ENCODE measurements at places on chromosomes 2 and 18.

- no peak for DNase-seq
Observed at GRCh38 chr2:128537646-128538045, 219.0 kb upstream of the HS6ST1 start.

DNA sequence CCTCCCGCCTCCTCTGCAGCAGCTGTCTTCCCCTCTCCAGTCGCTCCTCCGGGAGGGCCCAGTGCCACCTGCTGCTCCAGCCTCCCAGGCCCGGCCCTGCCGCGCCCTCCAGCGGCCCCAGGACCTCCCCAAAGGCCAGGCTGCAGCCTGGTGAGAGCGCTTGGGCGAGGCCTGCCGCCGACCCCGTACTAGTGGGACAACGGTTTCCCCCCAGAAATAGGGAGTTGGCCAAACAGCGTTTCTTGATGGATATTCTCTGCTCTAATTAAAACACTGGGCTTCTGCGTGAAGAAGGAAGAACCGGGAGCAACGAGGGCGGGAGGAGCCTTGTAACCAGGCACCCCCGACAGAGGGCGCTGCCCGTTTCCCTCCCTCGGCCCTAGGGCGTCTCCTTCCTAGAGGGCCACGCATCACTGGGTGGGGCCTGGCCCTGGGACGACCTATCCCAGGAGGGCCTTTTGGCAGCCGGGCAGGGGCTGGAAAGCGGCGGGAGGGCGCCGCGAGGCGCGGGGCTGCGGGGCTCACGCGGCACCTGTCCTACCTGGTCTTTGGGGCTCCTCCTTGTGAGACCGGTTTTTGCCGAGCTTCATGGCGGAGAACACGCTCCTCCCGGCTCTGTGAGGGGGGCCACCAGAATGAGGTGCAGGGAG, 25.4 kb upstream of the OTOF start:
- peak; percentile 68 for DNase-seq

DNA sequence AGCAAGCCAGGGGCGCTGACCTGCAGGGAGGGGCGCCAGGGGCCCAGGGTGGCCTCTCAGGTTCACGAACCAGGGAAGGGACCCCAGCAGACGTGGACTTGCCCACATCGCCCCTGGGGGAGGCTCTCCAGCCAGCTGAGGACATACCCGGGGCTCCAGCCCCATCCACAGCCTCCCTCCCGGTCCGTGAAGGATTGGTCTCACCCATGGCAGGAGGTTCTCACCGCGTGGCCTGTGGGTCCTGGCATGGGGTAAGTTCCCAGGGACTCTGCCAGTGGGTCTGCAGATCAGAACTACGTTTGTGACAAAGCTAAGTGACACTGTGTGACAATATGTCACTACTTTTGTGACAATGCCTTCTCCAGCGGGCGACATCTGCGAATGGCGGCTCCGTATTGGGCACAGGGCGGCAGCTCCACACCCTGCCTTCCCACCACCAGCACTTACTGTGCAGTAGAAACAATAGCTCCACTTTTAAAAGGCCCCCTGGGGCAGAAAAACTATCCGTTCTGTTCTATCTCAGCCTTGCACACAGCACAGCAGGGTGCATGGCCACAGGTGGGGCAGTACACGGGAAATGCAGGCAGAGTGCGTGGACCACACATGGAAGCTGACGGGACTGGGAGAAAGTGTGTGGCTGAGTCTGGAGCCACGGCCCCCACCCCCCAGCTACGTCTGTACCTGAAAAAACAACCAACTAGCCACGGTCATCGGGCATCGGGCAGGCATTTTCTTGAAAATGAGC, 65.2 kb upstream of the CTDP1 start:
- DNase-seq, result no peak

GRCh38 chr2:20448977-20449306, 2.1 kb downstream of the RHOB start:
- DNase-seq, result no peak

DNA sequence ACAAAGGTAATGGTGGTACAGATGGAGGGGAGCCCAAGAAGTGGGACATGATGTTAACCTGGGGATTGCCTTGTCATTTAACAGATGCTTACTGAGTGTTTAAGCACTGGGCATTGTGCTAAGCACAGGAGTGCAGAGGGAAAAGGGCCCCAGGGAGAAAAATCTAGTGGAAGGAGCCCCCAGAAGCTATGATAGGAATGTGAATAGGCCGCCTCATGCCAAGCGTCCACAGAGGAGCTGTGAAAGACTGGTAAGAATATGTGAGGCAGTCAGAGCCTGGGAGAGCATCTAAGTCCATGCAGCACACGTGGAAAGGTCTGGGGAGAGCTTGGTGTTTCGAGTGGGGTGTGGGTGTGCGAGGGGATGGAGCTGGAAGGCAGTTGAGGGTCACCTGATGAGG, 5.5 kb downstream of the ZNF532 start:
- DNase-seq, result no peak

DNA sequence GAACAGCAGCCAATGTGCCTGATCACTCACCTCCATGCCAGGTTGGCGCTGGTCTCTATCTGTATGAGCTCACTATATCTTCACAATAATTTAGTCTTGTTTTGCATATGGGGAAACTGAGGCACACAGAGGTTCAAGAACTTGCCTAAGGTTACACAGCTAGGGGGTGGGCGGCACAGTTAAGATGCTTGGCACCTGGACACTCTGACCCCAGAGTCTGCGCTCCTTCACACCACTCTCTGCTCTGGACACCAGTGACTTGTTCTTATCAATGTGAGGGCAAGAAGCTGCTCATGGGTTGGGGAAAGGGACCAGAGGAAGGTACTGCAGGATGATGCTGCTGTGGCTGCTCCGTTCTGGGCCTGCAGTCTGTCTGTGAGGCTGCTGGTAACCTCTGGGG, 27.1 kb downstream of the FBLN7 start:
- no peak for DNase-seq

- no peak for DNase-seq
Observed at GRCh38 chr2:16291731-16292550, 351.6 kb downstream of the MYCN start.

DNA sequence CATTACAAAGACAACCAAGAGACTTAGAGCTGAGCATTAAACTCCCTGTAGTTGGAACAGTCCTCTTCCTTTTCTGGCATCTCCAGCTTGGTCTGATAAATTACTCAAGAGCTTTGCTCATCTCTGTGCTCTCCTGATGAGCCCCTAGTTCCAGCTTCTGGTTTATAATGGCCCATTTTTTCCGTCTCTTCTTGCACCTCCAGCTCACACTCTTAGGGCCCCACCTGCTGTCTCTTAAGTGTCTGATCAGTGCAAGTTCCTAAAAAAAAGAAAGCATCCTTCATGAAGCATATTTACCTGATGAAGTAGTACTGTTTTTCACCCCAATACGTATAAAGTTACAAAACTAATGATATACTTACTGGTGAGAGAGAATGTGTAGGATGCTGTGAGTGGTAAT, 822.9 kb downstream of the RNF144A start:
- DNase-seq, result no peak

DNA sequence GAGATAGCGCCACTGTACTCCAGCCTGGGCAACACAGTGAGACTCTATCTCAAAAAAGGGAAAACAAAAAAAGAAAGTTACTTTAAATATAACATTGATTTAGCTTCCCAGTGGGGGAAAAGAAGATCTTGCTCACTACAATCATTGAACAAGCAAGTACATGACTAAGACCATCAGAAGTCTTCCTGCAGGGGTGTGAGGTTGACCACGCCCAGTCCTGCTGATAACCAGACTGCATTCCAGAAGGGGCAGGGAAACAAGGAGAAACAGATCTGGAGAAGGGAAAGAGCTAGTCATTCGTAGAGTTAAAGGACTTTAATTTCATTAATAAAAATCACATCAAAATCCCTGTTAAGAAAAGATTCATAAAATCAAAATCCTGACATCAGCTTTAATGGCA, 77.5 kb downstream of the EPHA4 start:
- DNase-seq, result no peak

DNA sequence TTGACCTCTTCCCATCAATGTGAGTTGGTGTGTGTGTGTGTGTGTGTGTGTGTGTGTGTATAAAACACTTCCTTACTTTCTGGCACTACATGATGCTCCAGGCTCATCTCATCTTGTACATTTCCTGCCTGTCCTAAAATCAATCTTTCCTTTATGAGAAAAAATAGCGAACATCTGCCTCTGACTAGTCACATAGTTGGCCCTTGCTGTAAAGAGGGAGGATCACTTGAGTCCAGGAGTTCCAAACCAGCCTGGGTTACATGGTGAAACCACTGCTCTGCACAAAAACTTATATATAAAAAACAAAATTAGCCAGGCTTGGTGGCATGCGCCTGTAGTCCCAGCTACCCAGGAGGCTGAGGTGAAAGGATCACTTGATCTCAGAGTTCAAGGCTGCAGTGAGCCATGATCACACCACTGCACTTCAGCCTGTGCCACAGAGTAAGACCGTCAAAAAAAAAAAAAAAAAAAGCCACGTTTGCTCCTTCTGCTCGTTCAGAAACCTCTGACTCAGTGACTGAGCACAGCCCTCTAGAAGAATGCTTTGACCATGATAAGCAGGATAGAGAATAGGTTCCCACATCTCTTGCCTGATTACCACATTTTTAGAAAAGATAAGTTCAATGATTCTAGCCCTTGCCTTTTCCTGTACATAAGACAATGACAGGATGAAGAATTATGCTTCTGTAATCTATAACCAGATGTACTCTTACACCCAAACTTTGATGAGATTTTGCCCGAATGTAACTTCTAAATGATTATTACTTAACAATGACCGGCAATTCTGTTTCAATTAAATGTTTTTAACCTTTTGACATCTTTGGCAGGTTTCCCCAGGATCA, 45.2 kb upstream of the ST3GAL5 start:
- no peak for DNase-seq

GRCh38 chr18:56162311-56163265, 475.8 kb downstream of the TXNL1 start:
- DNase-seq, result no peak

All from stimulated activated CD4-positive, alpha-beta T cell treated with anti-CD3 and anti-CD28 coated beads, Interleukin-2, amount 100 ng/mL, for 4 hours (primary cell).